ENCODE measurements at places on chromosomes 3 and 15.
A peak's percentile ranks its signal among the peaks of the same experiment; 100 is the strongest.

DNA sequence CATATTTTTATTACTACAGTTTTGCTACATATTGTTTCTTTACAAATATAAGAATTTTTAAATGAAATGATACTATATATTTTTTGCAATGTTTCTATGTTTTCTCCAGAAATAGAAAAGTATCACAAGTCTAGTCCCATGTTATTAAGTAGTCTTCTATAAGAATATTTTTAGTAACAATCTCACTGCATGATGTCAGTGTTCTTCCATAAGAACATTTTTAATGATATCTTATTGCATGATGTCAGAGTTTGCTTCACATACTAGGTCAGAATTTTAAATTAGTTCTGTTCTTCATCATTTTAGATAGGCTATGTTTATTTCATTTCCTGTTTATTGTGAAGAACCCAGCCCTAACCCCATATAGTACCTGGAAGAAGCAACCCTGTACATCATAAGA is 265.3 kb upstream of the IL12A start:
- no peak for DNase-seq

DNA sequence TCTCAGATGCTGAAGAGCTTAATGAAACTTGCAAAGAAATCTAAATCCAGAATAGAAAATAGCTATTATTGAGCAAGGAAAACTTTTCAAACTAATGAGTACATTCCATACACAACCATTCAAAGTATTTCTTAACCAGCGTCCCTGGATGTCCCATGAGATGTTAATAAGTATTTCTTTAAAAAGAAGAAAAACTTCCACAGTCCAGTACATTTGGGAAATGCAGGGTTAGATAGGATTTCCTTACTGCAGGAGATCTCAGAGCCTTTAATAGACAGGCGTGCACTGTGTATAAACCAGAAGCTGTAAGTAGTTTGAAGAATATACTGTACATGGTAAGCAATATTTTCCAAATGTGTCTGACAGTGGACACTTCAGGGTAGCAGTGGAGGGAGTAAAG is 29.6 kb upstream of the BHLHE40 start:
- no peak for DNase-seq

DNA sequence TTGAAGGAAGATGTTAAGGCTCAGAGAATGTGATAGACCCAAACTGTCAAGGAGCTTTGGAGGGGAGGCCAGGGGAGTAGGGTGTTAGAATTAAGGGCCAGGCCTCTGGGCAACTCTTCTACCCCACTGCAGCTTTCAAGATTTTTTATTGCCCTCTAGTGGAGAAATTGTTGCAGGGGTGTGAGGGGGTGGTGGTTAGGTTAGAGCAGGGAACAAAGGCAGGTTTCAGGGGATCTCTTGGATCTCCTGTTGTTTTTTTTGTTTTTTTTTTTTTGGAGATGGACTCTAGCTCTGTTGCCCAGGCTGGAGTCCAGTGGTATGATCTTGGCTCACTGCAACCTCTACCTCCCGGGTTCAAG is 1.4 kb upstream of the SEC13 start:
- DNase-seq: no peak

GRCh38 chr3:161420746-161421145 is 49.4 kb upstream of the SPTSSB start:
- no peak for DNase-seq

DNA sequence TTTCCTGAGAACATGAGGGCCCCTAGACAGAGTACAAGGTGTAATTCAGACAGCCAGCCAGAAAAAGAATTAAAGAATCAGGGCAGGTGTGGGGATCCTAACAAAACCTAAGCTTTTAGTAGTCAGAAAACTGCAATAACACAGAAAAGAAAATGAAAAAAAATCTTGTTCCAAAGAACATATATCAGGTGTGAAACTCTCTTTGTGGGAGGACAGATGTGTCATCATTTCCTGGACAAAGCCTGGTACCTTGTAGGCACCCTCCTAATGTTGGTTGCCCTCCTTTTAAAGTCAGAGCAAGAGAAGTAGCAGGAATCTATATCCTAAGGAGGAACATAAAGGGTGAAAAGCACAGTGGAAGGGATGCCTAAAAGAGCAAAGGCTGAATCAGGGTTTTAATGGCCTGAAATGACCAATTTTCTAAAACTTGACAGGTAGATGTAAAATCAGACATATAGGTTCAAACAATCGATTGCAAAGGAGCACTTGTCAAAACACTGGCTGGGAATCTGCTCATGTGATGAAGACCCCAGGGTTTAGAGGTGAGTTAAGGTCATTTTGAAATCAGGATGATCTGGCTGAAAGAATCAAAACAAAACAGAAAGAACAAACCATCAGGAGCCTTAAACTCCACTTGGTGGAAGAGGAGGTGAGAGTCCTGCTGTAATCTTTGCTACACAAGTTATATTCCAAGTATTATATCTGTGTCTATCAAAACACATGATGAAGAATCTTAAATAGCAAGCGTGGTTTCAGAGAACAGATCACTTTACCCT is 54.9 kb downstream of the TGFBR2 start:
- DNase-seq: no peak

DNA sequence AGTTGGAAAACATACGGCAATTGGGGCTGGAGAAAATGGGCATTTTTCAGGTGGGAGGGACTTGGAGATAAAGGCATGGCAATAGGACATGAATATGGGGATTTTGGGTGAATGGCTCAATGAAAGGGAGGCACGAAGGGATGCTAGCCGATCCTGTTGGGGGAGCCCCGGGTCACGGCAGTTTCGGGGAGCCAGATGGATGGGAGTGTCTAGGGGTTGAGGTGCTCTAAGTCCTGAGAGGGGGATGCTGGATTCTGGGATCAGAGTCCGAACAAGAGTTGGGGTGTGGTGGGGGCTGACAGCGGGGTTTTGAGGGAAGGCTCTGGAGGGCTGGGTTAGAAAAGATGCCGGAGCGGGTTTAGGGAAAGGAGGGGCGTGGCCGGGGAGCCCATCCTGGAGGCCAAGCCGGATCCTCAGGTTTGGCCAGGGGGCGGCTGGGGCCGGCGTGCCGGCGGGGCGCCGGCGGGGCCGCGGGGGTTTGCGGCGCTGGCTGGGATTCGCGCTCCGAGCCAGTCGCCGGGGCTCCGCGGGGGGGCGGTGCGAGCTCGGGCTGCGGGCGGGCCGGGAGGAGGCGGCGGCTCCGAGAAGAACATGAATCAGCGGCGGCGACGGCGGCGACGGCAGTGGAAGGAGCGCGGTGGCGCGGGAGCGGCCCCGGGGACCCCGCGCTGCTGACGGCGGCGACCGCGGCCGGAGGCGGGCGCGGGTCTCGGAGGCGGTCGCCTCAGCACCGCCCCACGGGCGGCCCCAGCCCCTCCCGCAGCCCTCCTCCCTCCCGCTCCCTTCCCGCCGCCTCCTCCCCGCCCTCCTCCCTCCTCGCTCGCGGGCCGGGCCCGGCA is at the start of gene TYRO3:
TYRO3 (plus strand) TSS at position 813 of the 839 bp plus-strand sequence. CDS start 46 bp downstream, outside the sequence.
- DNase-seq: no peak

DNA sequence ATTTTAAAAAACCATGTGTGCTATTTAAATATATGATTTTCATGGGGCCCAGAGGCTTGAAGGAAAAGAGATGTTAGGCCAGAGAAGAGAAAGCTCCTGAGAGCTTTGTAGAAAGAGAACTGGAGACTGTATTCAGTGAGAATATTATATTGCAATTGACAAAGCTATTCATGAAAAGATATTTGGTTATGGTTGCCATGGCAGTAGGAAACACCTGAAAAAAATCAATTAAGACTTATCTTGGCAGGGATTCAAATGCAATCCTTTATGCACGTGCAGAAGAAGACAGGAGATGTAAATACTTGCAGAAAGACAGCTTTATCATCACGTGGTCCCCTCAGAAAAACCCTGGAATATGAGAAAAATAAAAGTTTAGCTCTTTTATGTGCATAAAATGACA is 636.0 kb upstream of the TBL1XR1 start:
- DNase-seq: no peak

DNA sequence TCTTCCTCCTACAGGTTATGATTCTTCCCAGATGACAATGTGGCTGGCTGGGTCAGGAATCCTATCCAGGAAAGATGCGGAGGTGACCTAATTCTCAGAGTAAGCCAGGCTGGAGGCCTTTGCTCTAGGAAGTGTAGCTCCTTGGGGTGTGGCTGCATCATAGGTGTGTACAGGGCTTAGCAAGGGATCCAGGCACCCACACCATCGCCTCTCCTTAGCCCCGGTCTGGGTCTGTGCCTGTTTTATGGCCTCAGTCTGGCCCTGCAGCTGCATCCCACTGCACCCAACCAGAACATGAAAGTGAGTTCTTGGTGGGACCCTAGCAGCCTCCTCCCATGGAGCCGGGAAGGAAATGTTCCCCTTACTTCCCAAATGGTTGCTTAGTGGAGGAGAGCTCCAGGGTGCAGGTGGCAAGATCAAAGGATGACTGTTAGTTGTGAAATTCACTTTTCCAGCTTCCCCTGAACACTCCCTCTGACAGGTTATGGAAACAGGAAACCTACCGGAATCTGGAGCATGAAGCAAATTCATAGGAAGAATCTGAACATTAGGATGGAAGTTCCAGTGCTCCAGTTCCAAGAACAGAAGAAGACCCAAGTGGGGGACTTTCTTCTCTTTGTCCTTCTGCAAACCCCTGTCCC is 2.7 kb upstream of the AMOTL2 start:
- no peak for DNase-seq

DNA sequence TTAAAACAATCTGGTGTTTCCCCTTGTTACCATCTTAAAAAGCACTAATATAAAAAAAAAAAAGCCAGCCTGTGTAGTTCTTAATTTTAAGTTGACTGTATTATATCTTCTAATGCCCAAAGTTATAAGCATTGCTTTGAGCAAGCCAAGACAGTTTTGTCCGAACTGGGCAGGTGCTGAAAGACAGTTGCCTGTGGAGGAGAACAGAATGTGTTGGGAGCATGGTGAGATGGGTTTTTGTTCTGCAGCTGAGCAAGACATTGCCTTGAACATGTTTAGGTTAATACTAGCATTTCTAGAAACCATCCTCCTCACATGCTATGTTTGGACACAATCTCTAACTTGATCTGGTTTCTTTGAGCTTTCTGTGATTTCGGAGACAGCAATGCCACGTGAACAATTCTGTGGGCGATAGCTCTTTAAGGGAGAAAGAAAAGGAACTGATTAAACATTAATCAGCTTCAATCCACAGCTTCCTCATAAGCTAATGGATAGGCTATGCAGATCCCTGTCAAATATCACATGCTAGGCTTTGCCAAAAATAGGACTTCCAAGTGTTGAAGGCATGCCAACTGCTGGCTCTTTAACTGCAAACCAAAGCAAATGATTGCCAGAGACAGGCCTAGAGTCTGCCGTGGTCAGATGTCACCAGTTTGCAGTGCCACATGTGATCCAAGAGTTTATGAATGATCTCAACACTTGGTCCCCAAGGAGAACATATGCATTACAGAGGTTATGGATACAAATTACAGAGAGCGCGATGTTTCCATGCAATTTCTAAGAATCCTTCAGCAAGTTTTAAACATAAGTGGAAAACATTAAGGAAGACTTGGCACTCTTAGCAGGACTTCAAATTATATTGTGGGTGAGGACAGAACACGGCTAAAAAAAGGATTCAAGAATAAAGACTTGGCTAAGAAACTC is 428.1 kb downstream of the ROBO2 start:
- no peak for DNase-seq

DNA sequence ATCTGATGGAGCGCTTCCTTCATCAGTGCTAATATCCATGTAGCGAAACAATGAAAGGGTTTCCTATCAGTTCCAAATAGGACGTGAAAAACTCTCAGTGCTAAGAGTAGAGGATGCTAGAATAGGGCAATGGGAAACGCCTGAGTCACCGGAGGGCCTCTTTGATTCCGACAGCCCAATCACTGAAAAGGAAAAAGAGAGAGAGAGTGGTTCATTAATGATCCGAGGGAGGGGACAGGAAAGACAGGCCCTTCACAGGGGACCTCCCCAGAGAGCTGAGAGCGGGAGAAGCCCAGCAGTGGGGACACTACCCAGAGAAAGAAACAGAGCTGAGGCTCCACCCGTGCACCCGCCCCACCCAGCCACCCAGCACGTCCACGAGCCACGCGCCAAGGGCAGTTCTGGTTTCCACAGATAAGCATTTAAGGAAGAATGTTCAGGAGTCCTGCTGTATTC is 76.9 kb downstream of the RPN1 start:
- DNase-seq: no peak

GRCh38 chr3:125051715-125052581 is 3.8 kb downstream of the HEG1 start:
- peak; percentile 42 for DNase-seq

DNA sequence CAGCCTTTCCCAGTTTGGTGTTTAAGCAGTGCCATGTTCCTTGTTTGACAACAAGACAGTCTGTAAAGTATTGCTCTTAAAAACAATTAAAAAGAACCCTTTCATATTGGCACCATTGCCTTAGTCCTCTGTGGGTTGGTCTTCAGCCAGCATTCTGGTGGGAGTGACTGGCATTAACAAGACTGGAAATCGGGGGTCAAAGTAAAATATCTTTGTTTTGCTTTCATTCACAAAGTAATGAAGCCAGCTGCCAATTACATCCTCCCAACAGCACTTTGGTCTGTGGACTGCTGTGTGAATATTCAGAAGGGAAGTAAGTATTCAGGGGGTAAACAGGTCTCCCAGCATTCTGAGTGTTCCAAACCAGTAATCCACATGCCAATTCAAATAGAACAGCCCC is 8.3 kb upstream of the VILL start:
- DNase-seq: no peak

GRCh38 chr3:159859424-159859823 is 129.2 kb upstream of the IL12A start:
- DNase-seq: no peak

GRCh38 chr3:24589513-24589851 is 94.8 kb upstream of the THRB start:
- DNase-seq: no peak

DNA sequence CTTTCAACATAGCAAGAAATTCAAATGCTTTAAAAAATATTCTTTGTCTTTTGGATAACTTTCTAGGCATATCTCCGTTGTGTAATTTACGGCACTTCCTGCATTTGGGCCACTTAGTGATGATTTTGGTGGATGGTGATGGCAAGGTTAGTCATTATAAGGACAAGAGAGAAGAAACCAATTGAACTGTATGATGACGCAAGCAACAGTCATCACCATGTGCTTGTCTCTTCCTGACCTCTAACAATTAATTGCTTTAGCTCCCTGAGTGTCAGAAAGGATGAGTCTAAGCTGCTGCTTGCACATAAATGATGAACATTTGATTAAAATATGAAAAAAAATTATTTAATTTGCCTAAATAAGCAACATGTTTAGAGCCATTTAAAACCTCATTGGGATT is 11.3 kb upstream of the P2RY12 start:
- peak; percentile 67 for DNase-seq

- no peak for DNase-seq
These were observed 997.9 kb upstream of the ALCAM start for GRCh38 chr3:104368760-104369159.
